PC-9 (cell line): ENCODE measurements at places on chromosomes 5 and 9. TPM values are rescaled to one million over a fixed set of nuclear protein-coding genes. Genes with fewer than 3 reads are reported as not detected.
A peak's percentile ranks its signal among the peaks of the same experiment; 100 is the strongest.

DNA sequence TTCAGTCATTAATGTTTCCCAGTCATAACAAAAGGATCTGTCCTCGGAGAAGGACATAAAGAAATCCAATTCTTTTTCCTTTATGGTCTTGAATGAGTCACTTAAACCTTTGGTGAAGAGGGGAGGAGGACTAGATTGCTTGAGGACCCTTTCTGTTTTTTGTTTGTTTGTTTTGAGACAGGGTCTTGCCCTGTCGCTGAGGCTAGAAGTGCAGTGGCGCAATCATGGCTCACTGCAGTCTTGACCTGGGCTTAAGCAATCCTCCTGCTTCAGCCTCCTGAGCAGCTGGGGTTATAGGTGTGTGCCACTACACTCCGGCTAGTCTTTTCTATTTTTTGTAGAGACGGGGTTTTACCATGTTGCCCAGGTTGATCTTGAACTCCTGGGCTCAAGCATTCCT is 12.3 kb downstream of the TIGD6 start:
- peak; percentile 63 for DNase-seq

DNA sequence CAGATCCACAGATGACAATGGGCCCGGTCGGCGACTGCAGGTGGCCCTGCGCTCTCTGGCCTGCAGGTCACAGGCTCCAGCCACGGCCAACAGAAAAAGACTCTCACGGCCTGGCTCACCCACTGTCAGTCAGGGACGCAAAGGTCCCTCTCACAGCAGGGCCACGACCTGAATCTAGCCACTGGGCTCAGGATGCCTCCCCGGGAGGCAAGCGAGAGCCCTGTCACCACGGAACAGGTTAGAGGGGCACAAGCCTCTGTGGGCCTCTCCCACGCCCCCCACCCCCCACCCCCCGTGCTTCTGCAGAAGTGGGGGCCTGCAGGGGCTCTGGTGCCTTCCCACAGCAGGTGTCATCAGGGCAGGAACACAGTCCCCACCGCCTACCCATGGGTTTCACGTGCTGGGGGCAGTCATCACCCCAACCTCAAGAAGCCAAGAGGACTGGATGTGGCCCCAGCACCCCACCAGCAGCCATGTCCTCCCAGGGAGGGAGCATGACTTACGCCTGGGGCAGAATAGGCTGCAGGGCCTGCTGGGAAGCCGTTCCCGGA is 17.3 kb upstream of the EGFL7 start:
- no peak for DNase-seq

DNA sequence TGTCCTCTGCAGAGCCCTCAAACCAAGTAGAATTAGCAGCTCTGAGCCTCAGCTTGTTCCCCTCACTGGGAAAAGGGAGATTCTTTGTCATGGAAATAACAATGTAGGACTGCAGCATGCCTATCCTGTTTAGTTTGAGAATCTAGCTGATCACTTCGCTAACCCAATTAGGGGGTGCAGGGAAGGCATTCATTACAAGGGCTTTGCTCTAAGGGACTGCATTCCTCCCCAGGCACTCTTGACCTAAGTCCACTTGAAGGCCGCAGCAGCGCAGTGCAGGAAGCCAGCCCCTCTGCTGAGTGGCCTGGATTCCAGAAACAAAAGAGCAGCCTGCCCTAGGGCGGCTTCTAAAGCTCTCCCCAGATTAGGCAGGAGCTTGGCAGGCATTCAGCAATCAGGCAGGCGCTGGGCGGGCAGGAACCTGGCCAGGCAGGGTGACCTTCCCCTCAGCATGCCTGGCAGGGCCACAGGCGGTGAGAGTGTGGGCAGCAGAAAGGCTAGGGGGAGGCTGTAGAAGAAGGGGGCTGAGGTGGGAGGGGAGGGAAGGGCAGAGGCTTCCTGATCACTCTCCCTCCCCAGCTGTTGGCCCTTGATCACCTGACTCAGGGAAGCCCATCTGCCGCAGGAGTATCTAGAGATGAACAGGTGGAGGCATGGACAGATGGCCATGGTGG is 24.8 kb downstream of the CCNJL start:
- DNase-seq: peak; percentile 84

- DNase-seq: no peak
These were observed 5.9 kb downstream of the PNPLA7 start for GRCh38 chr9:137544176-137544760.

GRCh38 chr9:137302449-137303150 is 529 bp upstream of the NRARP start:
- DNase-seq: no peak

DNA sequence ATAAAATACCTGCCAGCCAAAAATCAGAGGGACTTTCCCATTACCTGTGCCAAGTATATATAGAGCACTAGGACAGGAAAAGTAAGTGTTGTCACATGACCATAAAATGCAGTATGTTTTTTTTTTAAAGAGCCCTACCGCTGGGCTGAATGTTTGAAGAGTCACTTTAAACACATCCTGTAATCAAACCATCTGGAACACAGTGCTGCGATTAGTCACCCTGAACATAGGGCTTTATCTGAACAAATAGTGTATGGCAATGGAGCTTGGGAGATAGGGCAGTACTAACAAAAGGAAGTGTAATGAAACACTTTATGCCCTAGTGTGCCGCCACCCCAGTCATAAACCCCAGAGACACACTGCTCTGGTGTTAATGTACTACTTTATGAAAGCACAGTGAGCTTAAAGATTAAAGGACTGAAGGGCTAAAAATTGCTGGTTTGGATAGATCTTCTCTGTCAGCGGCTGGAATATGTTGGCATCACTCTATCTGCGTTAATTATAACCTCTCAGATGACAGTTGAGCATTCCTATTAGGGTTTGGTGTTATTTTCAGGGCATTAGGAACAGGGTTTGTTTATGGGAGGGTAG is 90.4 kb downstream of the ZNF608 start:
- peak; percentile 97 for DNase-seq

GRCh38 chr9:80177949-80178480 is 606.2 kb downstream of the TLE4 start:
- no peak for DNase-seq

DNA sequence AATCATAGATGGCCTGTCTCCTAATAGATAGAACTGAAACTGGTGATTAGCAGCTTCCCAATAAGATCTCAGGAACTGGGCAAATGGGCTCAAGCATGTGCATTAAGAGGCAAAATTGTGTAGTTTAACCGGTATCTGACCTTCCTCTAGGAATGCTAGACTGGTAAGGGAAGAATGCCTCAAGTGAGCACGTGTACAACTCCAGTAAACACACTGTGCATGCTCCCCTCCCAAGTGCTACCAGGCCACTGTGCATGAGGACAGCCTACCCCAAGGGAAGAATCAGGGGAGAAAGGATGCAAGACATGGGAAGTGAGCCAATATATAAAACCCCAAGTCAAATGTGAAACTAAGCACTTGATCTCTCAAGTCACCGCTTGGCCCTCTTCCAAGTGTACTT is 1157.4 kb upstream of the CDH18 start:
- DNase-seq: no peak

GRCh38 chr9:16710888-16711287 is 159.6 kb downstream of the BNC2 start:
- no peak for DNase-seq

GRCh38 chr5:74232276-74232675 is 408.3 kb downstream of the ENC1 start:
- peak; percentile 52 for DNase-seq

- no peak for DNase-seq
These were observed 494 bp upstream of the STK32A start for GRCh38 chr5:147234239-147234824.

- no peak for DNase-seq
These were observed 3.3 kb upstream of the FBXW11 start for GRCh38 chr5:172009536-172010270.

DNA sequence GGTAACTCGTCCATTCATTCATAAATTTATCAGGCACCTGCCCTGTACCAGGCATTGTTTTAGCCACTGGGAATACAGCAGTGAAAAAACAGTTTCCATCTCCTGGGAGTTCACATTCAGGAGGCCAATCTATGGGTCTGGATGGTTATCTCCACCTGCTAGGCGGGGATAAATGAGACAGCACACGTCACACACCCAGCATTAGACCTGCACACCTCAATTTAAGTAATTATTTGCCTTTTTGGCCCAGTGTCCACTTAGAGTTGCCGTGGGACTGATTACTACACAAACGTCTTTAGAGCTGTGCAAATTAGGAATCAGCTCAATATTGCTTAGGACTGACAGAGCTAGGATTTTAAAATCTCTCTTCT is 46.1 kb downstream of the STK10 start:
- no peak for DNase-seq

- DNase-seq: no peak
These were observed 9.7 kb upstream of the TGFBI start for GRCh38 chr5:136018814-136019783.

DNA sequence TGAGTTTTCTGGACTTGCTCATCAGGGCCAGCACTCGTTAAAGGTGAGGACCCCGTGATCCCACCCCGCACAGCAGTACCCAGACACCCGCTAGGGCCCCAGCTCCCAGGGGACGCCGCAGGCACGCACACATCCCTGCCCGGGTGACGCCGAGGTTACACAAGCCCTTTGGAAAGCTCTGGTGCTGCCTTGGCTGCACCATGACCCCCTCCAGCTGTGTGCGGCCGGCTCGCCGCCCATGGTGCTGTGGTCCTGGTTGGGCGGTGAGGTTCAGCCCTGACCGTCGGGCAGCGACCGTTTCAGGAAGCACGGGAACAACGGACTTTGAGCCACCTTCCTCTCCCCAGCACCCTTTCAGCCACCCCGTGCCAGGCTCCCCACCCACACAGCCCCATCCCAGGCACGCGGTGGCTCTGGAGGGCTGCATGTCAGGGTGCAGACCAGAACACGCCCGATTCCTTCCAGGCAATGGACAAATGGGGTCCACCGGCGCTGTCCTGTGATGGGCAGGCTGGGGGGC is 7.5 kb upstream of the SLC12A7 start:
- DNase-seq: no peak

GRCh38 chr5:158563760-158564390 is 535.8 kb downstream of the EBF1 start:
- no peak for DNase-seq

DNA sequence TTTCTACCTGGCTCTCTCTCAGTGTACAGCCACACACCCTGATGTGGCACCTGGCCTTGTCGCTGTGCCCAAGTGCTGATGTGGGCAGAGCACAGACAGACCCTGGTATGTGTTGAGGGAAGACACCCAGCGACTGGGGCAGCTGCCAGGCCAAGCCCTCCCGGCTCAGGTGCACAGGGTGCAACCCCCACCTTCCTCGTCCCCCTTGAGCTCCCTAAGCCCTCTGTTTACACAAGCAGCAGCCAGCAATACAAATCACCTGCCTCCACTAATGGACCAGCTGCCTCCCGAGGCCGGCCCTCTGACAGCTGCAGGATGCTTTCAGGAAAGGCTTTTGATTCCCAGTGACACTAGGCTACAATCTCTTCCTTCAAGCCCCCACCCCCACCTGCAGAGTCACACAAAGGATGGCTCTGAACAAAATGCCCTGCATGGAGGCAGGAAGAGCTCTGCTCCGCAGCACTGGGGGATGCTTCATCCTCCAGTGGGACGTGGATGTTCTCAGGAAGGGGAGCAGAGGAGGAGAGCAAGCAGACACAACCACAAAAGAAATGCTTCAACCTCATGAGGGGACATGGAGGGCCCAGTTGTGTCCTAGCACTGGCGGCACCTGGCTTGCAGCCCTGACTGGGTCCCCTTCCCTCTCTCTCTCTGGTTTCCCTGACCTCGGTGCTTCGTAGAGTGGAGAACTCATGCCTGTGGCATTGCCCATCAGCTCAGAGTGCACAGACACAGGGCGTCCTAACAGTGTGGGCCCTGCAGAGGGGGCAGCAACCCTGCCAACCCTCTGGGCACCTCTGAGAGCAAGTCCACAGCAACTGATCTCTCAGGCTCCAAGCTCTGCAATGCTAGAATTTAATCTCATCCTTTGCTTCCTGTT is 140.8 kb downstream of the BARX1 start:
- no peak for DNase-seq

DNA sequence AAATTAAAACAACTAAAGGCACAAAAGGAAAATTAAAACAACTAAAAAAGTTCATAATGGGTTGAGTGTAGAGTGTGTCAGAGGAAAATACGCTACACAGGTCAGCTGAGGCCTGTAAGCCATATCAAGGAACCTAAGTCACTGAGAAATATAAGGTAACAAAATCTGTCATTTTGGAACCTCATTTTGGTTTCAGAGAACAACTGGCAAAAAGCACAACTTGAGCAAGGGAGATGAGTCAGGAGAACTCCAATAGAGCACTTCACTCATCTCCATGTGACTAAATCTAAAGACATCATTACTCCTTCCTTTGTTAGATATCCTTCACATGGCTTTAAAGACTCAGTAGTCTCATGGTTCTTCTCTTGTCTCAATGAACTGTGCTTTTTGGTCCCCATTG is 269.4 kb upstream of the POU5F2 start:
- no peak for DNase-seq

DNA sequence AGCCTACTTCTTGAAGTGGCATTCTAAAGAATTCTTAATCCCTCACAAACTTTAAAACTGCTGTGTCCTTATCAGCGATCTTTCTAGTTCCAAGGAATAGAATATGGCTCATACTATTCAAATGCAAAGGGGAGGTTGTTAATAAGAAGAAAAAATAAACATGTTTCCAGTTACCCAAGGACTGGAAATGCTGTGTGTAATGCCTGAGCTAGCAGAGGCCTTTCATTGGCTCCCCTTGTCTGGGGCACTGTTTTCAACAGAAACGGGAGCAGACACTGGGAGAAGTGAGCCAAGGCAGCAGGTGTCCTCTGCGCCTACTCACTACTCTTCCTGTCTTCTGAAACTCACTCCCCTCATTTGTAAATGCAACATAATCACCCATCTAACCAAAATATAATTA is 253.0 kb downstream of the MARCHF11 start:
- DNase-seq: no peak

DNA sequence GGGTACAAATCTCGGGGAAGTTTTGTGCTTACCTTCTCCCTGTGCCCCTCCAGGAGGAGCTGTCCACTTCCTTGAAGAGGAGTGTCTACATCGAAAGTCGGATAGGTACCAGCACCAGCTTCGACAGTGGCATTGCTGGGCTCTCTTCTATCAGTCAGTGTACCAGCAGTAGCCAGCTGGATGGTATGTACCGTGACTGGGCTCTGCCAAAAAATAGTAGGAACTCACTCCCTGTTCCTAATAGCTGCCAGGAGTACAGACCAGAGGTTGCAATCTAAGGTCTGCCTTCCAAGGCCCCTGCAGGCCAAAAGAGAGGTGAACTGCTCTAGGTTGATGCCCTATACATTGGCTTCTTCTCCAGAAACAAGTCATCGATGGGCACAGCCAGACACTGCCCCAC is 3.9 kb downstream of the KIF20A start:
- DNase-seq: no peak

DNA sequence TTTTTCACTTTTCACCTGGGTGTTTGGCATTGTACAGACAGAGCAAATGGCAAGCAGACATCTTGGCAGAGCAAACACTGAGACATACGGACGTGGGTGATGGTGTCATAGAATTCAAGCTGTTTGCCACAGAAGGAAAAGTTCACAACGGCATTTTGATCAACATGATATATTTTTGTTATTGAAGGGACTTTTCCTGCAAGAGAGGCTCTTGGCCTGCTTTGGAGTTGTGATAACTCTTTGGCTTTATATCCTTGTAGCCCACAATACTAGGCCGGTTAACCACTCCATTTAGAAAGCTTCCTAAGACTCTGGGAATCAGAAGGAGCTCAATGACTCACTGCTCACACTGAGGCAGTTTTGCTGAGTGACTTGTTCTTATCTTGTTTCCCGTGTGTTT is 1038.3 kb downstream of the TLE1 start:
- DNase-seq: no peak

The CNTNAP3B gene
- 0.24 TPM in 1 of 2 replicates, not detected in the other for total RNA-seq

The SLC6A7 gene
- 0.25 TPM in 1 of 2 replicates, not detected in the other for total RNA-seq

The PCDHGA10 gene
- total RNA-seq: 0.13 and 0.15 TPM in 2 replicates

The STRBP gene
- total RNA-seq: 34.5 and 39.9 TPM in 2 replicates

The IL7R gene
- 0.41 TPM in 1 of 2 replicates, not detected in the other for total RNA-seq

The AGXT2 gene
- not detected in 2 replicates for total RNA-seq
